ENCODE measurements at places on chromosomes 7 and 10.

- DNase-seq = no peak
Observed at GRCh38 chr7:3607847-3608246, 306.8 kb downstream of the SDK1 start.

DNA sequence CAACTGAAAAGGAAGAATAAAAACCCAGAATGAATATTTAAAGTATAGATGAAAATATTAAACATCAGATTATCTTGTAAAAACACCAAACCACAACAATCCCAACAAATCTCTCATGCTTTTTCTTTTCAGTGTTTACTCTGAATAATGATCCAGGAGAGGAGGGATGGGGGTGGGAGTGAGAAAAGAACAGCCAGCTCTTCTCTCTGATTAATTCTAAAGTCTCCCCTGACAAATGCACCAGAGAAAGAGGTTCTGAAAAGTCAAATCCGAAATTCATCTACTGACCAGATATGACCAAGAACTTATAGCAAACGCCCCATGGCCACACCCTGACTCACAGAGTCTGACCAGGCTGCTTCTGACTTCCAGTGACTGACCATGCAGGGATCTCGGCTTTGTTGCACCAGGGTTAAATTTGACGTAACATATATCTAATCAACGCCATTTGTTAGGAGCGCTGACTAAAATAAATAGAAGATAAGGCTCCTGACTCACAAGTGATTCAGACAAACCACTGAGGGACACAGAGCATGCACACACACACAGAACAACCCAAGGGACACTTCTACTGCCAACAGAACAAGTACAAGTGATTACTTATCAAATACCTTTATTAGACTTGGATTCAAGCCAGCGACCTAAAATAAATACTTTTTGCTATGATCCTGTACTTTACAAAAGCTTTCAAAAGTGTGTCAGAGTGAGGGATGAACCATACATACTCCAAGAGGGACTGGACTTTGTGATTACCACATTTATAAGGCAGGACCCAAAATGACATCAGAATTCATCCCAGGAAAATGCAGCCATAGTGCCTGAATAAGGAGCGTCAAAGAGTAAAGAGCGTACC is 9.3 kb upstream of the SPOCK2 start:
- DNase-seq = no peak

- peak; percentile 74 for DNase-seq
Observed at GRCh38 chr10:132163278-132163765, 23.4 kb upstream of the DPYSL4 start.

DNA sequence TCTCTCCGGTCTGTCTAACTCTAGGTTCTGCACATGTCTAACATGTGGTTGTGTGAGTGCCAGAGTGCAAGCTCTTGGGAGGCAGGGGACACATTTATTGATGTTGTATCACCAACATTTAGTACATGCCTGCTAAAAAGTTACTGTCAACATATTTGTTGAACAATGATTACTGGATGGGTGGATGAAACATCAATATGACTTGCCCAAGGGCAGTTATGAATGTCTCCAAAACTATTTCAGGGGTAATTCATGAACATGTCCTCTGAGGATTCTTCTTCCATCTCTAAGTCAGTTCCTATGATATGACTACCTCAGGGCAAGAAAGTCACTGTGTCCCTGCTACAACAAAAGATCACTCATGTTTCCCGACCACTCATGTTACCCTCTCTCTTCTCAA is 91.3 kb upstream of the STEAP1B start:
- DNase-seq = no peak

- DNase-seq = no peak
Observed at GRCh38 chr10:114611617-114612016, 46.5 kb downstream of the ABLIM1 start.

DNA sequence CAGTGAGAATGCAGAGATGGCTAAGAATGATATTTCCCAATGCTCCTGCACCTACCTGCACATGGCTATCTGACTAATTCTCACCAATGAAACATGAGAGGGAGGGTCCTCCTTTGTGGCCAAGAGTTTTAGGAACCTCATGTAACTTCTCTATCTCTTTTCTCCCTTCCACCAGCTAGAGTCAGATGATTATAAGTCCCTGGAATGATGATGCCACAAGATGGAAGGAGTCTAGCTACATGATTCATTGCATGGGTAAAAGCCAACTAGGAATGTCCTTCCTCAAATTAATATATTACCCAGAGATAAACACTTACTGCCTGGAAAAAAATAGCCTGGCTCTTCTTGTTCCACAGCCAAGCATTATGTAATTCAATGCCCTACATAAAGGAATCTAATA is 55.1 kb upstream of the AASS start:
- DNase-seq = no peak

Measured in activated naive CD8-positive, alpha-beta T cell treated with anti-CD3 and anti-CD28 coated beads for 36 hours (primary cell).